ENCODE measurements at places on chromosomes 7 and 10. TPM values are rescaled to one million over a fixed set of nuclear protein-coding genes. Genes with fewer than 3 reads are reported as not detected.

FZD8 gene
- total RNA-seq, result 44.6 TPM

C10orf143 gene
- total RNA-seq, result 1.4 TPM

EEPD1 gene
- 2.5 TPM for total RNA-seq

GNAI1 gene
- 11.2 TPM for total RNA-seq

CYP2C18 gene
- 0.23 TPM for total RNA-seq

MYH16 gene
- 0.87 TPM for total RNA-seq

CALHM2 gene
- 20.2 TPM for total RNA-seq

DNAJC1 gene
- total RNA-seq, result 43.9 TPM

FGFR2 gene
- total RNA-seq, result 0.53 TPM

DCLRE1C gene
- total RNA-seq, result 7.8 TPM

GDF2 gene
- total RNA-seq, result not detected

All from A375 (cell line).